Left renal cortex interstitium (tissue), 4 donors: ENCODE measurements at places on chromosomes 2 and 18.

- DNase-seq: no peak
Observed at GRCh38 chr18:35502052-35502451, 4.3 kb upstream of the INO80C start.

GRCh38 chr18:53819174-53819573, 405.3 kb downstream of the MBD2 start:
- no peak for DNase-seq

DNA sequence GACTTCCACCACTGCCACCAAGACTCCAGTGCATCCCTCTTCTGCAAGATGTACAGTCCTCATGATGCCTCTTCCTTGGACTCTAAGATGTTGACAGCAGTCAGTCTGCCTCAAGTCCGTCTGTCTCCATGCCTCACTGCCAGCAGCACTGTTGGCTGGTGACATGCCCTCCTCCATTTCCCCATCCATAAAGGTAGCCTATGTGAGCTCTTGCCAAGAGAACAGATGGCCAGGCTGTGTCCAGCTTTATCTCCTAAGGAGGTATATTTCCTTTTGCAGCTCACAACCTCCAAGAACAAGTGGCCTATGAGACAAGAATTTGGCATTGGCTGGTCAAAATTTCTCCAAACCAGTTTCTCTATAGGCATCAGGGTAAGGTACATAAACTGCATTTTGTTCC, 149.3 kb upstream of the HNRNPA3 start:
- DNase-seq: no peak

DNA sequence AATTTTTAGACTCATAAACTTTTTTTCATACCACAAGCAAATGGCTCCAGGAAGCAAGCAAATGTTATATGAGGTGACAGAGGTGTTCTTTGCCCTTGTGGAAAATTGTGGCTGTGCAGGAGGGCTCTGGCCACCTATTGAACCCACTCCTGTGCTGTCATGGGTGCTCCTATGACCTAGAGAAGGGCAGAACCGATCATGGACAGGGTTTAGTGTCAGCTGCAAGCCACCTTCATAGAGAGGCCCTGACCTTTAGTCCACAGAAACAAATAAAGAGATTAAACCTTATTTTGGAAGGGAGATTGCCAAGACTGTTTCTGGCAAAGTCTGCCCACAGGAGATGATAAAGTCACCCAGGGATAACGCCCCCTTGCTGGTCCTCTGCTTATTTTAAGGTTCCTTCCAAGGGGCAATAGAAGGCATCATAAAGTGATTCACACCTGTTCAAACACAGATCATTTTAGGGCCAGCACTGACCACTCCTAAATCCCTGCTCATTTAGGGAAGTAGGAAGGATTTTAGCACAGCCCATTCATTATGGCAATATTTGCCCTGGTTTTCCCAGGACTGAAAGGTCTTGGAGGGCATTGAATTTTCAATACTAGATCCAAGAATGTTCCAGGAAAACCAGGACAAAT, 26.1 kb upstream of the STAT4 start:
- no peak for DNase-seq

- no peak for DNase-seq
Observed at GRCh38 chr2:115011721-115012120, 569.3 kb downstream of the DPP10 start.

- DNase-seq: no peak
Observed at GRCh38 chr18:363301-364085, 95.6 kb upstream of the THOC1 start.

DNA sequence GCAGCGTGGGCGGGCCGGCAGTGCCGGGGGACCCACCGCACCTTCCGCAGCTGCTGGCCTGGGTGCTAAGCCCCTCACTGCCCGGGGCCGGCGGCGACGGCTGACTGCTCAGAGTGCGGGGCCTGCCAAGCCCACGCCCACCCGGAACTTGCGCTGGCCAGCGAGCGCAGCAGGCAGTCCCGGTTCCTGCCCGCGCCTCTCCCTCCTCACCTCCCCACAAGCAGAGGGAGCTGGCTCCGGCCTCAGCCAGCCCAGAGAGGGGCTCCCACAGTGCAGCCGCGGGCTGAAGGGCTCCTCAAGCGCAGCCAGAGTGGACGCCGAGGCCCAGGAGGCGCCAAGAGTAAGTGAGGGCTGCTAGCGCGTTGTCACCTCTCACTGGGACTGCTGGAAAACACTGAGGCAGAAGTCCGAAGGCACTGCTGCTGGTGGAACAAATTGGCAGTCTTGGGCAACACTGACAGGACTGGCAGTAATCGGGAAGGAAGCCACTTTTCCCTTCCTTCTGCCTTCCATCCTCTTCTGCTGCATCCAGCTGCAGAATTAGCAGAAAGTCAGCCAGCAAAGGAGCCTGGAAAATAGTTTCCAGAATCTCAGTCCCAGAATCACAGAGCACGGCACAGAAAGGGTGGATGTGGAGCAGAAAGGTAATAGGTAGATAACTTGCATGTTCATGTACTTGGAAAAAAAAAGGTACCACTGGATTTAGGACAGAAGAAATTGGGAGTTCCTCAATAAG, 179.4 kb upstream of the FN1 start:
- no peak for DNase-seq

GRCh38 chr2:173239644-173240043, 115.0 kb upstream of the CDCA7 start:
- DNase-seq: no peak

GRCh38 chr2:83874066-83874465, 585.0 kb downstream of the SUCLG1 start:
- DNase-seq: no peak

DNA sequence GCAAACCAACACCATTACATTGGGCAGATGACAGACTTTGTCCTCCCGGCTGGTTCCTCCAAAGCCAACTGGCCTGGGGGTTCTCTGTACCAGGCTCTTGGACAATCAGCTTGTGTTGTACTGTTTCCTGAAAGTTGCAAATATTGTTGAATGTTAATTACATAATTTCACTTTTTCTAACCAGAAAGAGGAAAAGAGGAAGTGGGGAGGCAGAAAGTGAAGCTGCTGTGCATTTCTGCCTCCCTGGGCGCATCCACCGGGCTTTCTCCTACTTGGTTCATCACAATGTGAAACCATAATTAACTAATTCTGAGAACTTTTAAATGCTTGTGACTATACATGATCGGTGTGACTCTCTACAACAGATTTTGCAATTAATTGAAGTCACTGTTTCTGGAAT, 10.1 kb downstream of the TWIST2 start:
- no peak for DNase-seq

- DNase-seq: no peak
Observed at GRCh38 chr2:198044777-198045176, 240.4 kb downstream of the PLCL1 start.

DNA sequence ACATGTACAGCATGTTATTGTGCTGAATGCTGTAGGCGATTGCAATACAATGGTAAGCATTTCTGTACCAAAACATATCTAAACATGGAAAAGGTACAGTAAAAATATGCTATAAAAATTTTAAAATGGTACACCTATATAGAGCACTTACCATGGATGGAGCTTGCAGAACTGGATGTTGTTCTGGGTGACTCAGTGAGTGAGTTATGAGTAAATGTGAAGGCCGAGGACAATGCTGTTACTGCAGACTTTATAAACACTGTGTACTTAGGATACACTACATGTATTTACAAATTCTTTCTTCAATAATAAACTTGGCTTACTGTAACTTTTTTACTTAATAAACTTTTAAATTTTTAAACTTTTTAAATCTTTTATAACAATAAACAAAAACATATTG, 473.4 kb upstream of the UBE2E3 start:
- no peak for DNase-seq

DNA sequence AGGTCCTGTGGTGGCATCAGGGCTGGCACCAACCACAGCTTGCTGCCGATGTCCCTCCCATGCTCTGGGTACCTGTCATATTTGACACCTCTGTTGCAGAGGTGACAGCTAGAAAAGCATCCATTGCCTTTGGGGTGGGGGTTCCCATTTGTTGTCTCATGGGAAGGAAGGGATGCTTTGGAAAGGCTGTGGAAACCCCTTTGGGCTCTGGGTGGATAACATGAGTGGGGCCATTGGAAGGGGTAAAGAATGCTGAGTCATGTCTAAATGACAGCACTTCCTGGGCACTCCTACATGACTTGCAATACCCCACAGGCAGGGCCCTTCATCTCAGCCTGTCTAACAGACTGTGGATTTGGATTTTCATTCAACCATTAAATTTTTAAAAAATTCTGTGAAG, 27.8 kb downstream of the CTIF start:
- DNase-seq: no peak

GRCh38 chr2:21415234-21415633, 291.5 kb downstream of the TDRD15 start:
- DNase-seq: no peak

DNA sequence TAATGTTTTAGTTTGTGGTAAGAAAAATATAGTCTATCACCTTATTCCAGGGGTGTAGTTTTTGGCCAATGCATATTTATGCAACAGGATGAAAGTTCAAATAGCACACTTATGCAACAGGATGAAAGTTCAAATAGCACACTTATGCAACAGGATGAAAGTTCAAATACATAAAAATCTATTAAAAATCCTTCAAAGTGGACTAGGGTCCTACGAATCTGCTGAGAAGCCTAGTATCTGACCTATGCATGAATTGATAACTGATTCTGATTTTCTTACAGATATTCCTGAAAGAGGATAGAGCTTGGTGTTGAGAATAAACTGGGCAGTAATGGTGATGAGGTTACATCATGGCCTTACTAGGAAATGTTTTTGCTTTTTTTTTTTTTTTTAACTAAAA, 2.8 kb downstream of the PECR start:
- DNase-seq: no peak

GRCh38 chr18:30280861-30281470, 761.6 kb downstream of the DSC3 start:
- peak; percentile 66 for DNase-seq

DNA sequence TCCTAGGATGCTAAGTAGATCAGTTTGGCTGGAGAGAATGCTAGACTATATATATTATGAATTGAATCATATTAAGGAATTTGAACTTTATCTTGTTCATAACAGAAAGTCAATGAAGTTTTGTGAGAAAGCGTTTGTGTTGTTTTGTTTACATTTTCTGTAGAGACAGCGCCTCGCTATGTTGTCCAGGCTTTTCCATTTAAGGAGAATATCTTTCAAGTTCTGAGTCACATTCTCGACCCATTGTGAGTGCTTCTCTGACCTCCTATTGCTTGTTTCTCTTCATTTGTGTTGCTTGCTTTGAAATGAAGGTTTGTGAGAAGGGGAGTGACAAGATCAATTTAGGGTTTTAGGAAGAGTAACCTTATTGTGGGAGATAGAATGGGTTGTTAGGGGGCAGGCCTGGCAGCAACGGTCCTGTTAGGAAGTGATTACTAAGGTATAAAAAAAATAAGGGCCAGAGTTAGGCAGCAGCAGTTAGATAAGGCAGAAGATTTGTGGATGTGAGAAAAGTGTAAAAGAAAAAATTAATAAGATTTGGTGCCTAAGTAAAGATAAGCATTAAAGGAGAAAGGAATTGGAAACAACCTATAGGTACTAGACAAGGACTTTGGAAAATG, 47.6 kb upstream of the ACVR1 start:
- no peak for DNase-seq

GRCh38 chr2:127986548-127987079, 41.2 kb downstream of the SAP130 start:
- no peak for DNase-seq

GRCh38 chr2:72604468-72604867, 221.4 kb downstream of the EXOC6B start:
- DNase-seq: no peak

GRCh38 chr2:54470266-54470938, 14.3 kb downstream of the SPTBN1 start:
- DNase-seq: no peak

- DNase-seq: no peak
Observed at GRCh38 chr18:78980279-78980771, 707 bp downstream of the SALL3 start.

GRCh38 chr2:220053919-220054318, 426.5 kb downstream of the SLC4A3 start:
- no peak for DNase-seq

GRCh38 chr2:54120950-54121349, 5.5 kb downstream of the ACYP2 start:
- DNase-seq: no peak

GRCh38 chr2:70927641-70928040, 8.1 kb upstream of the ATP6V1B1 start:
- DNase-seq: no peak

GRCh38 chr18:48946329-48946835, 4.4 kb downstream of the SMAD7 start:
- no peak for DNase-seq

DNA sequence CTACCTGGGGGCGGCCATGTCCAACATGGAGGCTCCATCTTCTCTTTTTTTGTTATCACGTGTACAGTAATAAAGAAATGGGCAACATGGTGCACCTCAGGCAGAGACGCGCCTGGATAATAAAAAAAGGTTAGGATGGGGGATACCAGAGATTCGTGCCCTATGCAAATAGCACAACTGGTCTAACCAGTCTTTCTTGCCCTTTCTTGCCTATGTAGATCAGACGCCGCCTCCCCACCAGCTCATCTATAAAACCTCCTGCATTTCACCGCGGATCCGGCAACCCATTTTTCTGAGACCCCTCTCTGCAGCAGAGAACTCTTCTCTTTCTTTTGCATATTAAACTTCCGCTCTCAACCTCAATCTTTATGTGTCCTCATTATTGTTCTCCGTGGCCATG, 68.7 kb downstream of the MYL12B start:
- DNase-seq: no peak

DNA sequence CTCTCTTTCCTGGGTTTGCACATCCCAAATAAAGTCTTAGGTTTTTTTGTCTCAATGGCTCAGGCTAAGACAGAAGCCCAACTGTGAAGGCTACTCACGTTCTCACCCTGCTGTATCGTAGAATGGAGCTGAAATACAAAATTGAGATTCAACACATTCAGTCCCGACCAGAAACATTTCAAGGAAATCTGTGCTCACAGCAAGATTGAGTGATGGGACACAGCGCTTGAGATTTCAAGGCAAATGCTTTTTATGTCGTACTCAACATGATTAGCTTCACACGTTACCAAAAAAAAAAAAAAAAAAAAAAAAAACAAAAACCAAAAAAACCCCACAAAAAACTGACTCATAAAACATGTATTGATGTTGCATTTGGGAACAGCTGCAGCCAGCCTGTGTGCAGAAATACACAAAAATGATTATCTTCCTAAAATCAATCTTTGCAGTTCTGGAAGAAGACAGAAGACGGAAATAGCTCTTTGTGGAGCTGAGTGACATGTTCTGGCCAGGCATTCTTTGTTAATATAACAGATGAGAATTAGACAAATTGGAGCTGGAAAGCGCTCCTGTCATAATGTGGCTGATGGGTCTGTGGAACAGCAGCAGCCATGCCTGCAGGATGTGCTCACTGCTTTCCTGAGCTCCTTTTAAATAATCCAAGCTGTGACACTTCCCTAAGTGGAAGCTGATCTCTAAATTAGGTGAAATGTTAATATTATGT, 453.2 kb downstream of the LPIN1 start:
- DNase-seq: no peak

GRCh38 chr2:142892715-142893114, 15.3 kb downstream of the KYNU start:
- no peak for DNase-seq

GRCh38 chr18:72261590-72261989, 282.6 kb downstream of the CBLN2 start:
- no peak for DNase-seq

DNA sequence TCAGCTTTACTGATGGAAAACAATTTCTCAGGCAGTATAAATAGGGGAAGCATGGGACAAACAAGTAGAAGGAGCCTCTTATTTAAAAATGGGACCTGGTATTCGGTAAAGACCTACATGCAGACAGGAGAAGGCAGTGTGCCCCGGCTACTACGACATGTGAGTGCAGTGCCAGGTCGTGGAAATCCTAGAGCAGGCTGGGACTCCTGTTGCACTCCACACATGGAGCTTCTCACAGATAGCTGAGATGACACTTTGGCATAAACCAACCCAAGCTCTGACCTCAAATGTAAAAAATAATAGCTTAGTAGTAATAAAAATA, 885 bp upstream of the DSEL start:
- DNase-seq: no peak
